ENCODE measurements at places on chromosomes 5 and 9.

DNA sequence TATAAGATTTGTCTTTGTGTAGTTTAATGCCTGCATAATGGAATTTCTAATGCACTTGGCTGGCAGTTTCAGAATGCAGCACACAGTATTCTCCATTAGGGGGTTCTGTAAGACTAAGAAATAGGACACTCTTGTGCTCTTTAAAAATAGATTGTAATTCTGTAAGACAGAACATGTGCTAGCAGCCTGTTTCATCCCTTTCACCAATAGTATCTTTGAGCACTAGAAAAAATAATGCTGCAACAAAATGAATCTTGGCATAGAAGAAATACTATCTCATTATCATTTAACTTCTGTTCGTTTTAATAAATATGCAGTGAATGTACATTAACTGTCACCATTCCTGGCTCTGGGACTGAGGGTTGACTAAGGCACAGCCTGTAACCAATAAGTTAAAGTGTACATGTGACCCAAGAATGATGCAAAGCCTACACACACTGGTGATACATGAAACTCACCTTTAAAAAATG is 23.8 kb upstream of the ZNF622 start:
- DNase-seq: no peak

DNA sequence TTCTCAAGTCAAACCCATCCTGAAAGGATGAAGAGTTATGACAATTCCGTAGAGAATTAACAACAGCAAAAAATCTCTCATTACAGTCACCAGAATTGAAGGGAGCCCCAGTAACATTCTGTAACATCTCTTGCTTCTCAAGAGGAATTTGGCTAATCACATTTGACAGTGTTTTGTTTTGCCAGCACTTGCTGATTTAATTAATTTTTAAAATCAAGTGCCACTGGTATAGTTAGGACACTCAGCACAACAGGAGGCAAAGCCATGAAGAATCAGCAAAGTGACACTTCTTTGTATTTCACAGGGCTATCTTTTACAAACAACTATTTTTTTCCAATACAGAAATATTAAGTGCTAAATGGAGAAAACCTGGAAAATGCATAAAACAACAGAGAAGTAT is 152.8 kb downstream of the MCTP1 start:
- DNase-seq: no peak

DNA sequence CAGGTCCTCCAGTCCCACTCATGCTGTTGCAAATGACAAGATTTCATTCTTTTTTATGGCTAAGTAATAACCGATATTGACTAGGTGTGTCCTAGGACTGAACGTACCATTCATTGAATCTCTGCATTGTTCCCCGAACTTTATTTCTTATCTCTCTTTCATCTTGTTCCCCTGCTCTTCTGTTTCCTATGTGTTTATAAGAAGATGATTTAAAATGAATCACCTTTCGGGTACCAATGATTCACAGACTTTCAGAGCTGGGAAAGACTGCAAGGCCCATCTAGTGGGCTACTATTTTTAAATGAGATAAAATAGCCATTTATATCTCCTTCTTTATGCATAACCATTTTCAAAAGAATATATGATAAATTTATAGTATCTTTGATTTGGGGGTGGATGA is 133.0 kb downstream of the CDH18 start:
- no peak for DNase-seq

- no peak for DNase-seq
Observed at GRCh38 chr5:9388941-9389674, 156.8 kb downstream of the SEMA5A start.

GRCh38 chr5:25423271-25423670 is 778.5 kb upstream of the CDH10 start:
- no peak for DNase-seq

- DNase-seq: no peak
Observed at GRCh38 chr5:175215906-175216305, 228.1 kb downstream of the DRD1 start.

GRCh38 chr5:177553671-177554429 is 513 bp downstream of the FAM193B start:
- DNase-seq: peak; percentile 24

- no peak for DNase-seq
Observed at GRCh38 chr5:62948301-62948700, 369.7 kb downstream of the LRRC70 start.

Data from stimulated activated CD4-positive, alpha-beta T cell treated with anti-CD3 and anti-CD28 coated beads, TNF-alpha, amount 100 ng/mL, for 4 hours (primary cell).